ENCODE measurements at places on chromosomes 2 and 18.

DNA sequence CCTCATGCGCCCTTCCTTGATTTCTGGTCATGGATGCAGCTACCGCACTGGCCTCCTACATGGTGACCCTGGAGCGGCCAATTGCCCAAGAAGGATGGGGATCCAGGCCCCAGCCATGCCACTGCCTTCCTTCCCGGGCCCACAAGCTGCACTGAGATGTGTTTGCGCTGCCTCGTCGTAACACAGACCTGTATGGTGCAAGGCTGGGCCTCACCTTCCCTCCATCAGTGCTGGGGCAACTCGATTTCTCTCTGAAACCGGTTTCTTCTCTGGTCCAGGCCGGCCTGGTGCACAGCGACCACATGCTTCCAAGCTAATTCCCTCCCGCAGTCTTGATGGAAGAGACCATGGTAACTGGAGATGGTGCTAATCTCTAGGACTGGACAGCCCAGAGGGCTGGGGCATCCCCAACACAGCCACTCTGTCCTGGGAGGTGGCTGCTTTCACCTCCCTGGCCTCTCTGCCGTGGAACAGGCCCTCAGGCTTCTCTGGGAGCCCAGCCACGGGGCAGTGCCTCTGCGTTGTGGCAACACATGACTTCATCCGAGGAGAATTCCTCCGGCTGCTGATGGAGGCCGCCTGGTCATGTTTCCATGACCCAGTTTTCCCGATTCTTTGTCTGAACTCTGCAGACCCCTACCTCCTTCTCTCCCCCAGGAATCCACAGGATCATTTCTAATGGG, 184.2 kb downstream of the GLI2 start:
- DNase-seq = peak; percentile 70

- no peak for DNase-seq
Observed at GRCh38 chr2:205903549-205904129, 182.3 kb downstream of the INO80D start.

GRCh38 chr2:136718273-136718672, 47.1 kb upstream of the THSD7B start:
- DNase-seq = no peak

DNA sequence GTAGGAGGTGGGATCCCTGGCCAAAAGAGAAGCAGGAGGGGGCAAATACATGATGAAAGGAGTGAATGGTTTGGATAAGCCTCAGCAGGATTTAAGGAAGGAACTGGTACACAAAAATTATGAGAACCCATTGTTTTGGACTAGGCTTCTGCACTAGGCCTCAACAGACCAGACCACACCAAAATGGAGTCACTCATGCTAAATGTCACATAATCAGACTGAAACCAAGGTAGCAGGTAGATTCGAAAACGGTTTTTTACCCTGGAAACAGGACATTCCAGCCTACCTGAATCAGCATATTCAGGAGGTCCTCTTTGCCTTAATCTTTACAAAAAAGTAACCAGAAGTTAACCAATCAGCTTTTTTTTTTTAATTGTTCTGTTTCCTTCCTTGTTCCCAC, 49.4 kb upstream of the CDCA7 start:
- no peak for DNase-seq

DNA sequence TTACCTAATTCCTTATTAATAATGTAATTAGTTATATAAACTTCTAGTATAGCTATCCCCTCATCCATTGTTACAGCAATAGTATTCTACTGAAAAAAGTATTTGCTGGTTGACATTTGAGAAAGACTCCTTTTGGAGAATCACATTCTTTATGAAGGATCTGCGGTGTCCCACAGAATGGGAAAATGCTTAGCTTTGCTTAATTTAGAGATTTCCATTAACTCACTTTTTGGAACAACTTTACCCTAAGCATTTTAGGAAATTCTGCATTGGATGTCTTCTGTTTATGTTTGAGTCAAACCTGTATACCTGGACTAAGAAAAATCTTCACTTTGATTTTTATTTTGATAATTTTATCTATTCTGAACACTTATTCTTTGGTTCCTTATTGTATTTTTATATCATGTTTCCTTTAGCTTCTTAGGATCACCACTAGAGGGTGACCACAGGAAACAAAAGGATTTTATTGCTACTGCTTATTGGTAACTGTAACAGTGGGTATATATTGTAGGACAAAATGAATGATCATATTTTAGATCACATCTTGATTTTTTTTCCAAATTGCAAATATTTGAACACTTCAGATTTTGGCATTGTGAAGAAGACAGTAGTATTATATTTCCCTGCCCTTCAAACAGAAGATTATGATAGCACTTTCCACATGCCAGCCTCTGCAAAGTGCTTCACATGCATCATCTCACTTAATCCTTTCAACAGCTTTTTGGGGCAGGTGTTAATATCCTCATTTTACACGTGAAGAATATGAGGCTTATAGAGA, 79.6 kb downstream of the MIB1 start:
- DNase-seq = no peak

- no peak for DNase-seq
Observed at GRCh38 chr2:61450144-61450543, 20.7 kb downstream of the USP34 start.

DNA sequence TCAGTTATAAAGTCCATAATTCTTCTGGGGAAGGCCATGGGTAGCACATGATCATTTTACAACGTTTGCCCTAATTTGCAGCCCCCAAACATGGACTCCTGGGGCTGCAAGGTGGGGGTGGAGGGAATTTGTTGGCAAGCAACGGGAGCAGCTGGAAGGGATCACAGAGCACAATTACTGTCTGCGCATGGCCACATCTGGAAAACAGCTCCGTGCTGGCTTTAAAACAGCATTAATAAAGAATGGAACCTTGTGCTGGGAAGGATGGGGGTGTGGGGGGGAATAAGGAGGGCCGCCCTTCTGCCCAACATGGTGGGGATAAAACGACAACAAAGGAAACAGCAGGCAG, 60.9 kb upstream of the SLC14A2 start:
- DNase-seq = peak; percentile 57

GRCh38 chr2:86453836-86454235, 12.7 kb downstream of the KDM3A start:
- no peak for DNase-seq

Data from Right ventricle myocardium superior (tissue), 1 donor.